Fibroblast of pulmonary artery (primary cell): ENCODE measurements at places on chromosomes 12 and 14.

DNA sequence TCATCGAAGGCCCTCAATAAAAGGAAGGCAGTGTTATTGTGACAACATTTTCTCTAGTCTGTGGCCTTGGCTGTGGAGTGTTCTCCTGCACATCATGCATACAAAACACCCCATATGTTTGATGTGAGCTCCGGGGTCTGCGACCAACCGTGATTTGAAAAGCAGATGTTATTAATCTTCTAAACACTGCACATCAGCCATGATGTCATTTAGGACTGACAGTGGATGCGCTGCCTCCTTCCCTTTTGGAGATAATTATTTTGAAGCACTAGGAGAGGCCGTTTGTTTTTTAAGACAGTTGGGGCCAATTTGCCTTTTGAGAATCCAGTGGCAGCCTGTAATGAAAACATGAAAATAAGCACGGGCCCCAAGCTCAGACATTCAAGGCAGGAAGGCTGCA is 1041.6 kb downstream of the BCL11B start:
- DNase-seq: no peak

DNA sequence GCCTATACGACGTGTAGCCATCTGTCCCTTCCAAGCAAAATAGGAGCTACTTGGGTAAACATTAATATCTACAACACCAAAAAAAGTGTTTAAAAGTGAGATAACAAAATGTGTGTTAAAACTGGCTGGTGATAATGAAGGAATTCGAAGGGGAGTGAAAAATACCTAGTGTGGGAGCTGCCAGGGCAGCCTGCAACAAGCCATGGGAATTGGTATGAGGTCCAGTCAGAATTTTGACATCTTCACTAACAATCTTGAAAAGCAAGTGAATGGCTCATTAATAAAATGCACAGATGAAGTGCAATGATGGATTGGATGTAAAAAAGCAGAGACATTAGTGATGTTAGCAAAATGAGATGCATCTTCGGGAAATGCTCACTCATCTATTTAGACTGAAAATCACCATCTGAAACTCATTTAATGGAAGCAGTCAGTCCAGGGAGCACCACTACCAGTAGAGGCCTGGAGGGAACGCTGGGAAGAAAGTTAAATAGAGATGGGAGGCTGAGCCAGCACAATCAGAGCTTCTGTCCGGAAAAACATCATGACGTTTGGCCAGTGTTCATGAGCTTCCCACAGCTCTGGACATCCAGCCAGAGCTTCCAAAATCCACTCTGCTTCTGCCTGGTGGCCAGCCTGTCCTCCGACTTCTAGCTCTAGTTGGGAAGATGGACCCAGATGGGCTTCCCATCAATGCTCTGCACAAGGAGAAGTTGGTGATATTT is 405.0 kb upstream of the TMTC1 start:
- no peak for DNase-seq

DNA sequence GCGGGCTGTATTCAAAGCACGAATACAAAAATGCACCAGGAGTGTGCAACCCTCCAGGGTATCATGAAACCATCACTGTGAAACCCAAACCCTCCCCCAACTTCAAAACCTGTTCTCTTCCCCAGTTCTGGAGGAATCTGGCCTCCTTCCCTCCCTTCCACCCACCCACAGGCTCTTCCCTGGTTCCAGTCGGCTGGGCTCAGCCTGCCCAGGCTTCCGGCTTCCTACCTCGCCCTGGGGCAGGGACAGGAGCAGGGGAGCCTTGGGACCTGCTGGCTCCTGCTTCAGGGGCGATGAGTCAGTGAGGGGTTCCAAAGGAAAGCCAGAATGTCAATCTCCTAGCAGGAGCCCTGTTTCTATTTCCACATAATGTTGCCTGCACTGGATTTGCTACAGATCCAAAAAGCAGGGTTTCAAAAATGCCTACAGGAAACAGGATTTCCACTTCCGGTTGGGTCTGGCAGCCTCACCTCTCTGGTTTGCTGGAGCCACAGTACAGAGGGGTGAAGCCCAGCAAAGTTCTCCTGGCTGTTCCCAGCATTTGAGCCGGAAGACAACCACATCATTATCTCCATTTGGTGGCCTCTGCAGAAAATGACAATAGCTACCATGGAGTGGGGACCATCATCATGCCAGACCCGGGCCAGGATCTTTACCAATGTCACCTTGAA is 278.3 kb downstream of the DPF3 start:
- peak; percentile 65 for DNase-seq

GRCh38 chr12:116644806-116645205 is 85.6 kb downstream of the MAP1LC3B2 start:
- DNase-seq: no peak

- no peak for DNase-seq
Measured at GRCh38 chr14:76391981-76392690, 16.2 kb downstream of the ESRRB start.

GRCh38 chr12:102958073-102958829 is 777 bp downstream of the ASCL1 start:
- peak; percentile 30 for DNase-seq

DNA sequence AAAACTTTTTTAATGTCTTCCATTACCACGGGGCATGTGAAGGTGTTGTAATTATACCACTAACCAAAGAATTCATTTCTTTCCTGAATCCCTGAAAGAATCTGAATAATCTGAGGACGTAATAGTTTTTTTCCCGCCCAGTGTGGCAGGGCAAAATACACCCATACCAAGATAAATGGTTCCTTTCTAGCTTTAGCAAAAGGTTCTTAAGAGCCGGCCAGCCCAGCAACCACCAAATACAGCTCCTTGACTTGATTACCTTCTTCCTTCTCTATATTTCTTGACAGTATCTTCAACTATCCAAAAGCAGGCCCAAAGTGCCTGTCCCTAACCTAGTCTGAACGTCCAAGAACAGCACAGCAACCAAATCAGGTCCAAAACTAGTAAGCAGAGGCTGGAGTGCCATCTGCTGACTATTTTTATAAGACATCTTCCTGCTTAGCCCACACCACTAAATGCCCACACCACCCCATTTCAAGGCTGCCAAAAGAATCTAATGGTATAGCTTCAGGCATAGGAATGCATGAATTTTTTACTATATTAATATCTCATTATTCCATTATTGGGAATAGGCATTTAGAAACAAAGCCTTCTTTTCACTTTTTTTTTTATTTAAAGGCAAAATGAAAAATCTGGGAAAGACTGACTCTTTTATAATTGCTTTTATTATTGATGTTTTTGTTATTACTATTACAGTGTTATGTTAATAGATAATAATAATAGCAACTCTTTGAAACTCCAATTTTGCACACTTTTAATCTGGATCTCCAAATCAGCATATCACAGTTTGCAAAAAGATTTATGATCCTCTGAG is 524.4 kb downstream of the MED13L start:
- DNase-seq: peak; percentile 86

DNA sequence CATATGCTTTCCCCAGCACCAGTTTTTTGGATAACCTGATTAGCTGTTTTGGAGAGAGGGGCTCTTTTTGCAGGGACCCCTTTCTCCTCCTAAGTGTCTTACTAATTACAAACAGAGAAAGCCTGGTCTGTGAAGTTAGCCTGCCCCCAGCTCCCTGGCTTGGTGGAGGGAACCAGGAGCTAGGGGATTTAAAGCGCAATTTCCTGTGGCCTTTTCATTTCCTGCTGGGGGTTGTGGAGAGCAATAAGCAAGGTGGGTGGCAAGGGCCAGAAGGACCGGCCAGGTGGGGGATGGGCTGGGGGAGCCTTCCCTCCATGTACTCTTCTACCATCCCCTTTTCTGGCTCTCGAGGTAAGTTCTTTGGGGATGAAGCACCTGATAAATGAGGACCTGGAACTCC is 4.1 kb upstream of the CISTR start:
- no peak for DNase-seq

DNA sequence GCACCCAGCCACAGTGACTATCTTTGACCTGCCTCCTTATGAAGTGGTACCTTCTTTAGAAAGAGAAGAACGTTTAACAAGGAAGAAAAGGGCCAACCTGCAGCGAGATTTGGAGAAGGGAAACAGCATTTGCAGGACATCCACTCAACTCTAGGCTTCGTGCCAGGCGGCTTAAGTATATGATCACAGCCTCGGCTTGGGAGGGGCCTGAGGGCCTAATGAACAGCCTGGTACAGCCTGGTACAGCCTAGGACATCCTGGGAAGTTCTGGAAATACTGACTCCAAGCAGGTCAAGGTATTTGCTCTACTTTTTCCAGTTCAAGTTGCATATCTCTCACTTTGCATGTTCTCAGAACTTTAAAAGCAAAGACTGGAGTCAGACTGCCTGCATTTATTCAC is 16.1 kb downstream of the HCAR2 start:
- DNase-seq: peak; percentile 48

DNA sequence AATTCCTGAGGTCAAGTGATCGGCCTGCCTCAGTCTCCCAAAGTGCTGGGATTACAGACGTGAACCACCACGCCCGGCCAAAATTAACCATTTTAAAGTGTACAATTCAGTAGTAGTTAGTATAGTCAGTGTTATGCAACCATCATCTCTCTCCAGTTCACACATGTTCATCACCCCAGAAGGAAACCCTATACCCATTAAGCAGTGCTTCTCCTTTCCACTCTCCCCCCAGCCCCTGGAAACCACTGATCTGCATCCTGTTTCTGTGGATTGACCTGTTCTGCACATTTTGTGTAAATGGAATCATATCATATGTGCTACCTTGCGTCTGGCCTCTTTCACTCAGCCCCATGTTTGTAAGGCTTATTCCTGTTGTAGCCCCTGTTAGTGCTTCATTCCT is 52.2 kb downstream of the PHETA1 start:
- DNase-seq: no peak

- DNase-seq: no peak
Measured at GRCh38 chr12:89217472-89217871, 134.8 kb downstream of the DUSP6 start.

GRCh38 chr12:87155621-87156020 is 873.6 kb downstream of the C12orf50 start:
- DNase-seq: peak; percentile 86

DNA sequence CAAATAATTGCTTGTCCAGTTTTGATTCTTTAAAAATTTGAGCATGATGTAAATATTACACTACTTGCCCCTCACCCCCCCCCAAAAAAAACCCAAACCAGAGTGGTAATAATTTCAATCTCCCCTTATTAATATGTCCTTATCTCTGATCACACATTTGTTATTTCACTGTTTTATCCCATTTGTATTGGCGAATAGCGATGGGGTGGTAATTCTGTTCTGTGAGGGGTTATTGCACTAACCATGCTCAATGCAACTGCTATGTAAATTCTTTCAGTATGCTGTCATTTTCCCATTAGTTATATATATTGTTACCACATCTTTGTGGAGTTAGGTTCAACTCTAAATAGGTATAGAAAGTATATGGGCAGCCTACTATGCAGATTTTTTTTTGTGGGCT is 1.1 kb downstream of the RIMKLB start:
- peak; percentile 32 for DNase-seq

DNA sequence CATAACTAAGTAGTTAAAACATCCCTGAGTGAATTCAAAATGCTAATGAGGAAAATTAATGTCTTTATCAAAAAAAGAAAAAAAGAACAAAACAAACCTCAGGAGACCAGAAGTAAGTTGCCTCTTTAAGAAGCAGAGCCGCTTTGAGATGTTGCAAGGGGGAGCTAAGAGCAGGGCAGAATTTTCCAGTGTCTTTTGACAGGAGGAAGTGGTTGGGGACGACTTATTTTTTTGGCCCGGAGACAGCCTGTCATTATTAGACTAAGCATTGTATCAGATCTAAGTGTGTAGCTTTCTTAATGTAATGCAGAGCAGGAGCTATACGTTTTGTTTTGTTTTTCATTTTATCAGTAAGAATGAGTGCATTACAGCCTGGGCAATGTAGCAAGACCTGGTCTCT is 206.6 kb downstream of the CACNA1C start:
- peak; percentile 28 for DNase-seq

DNA sequence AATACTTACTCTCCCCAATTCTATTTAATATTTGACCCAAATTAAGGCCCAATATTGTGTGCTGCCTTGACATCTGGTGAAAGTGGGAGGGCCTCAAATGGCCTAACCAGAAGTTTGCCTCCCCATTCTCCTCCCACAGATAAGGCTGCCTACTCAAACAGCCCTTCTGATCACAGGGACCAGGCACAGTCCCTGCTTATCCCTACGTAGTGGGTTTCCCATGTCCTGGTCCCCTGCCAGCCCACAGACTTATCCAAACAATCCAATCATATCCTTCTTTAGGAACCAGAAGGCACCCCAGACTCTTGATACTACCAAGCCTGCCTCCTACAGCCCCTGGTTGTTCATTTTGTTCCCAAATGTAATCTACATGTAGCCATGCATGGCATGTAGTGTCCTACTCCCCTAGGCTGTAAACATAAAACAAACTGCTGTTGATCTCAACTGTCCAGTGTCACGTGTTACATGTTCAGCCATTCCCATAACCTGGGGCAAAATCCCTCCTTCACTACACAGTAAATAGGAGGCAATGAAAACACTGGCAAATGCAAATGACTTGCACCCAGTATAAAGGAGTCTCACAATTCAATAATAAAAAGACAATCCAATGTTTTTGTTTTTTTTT is 49.3 kb downstream of the EEA1 start:
- DNase-seq: peak; percentile 18
